H1 (cell line): ENCODE measurements at places on chromosomes 16 and 17. TPM values are rescaled to one million over a fixed set of nuclear protein-coding genes. Genes with fewer than 3 reads are reported as not detected.
A peak's percentile ranks its signal among the peaks of the same experiment; 100 is the strongest.

DNA sequence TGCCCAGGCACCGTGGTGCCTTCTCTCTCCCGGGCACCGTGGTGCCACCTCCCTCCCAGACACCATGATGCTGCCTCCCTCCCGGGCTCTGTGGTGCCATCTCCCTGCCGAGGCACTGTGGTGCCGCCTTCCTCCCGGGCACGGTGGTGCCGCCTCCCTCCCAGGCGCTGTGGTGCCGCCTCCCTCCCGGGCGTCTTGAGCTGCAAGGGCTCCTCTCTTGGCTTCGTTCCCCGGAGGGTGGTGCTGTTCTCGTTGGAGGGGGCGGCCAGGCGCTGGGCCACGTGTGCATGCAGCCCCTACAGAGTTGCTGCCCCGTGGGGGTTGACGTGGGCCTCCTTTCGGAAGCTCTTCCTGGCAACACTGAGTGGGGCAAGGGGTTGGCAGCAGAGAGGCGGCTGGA, 8.2 kb downstream of the CENPX start:
- DNase-seq = no peak

GRCh38 chr16:31714903-31715504, 158.6 kb upstream of the ZNF267 start:
- no peak for DNase-seq

- no peak for DNase-seq
These were observed 70.3 kb downstream of the IRX3 start for GRCh38 chr16:54216268-54216667.

- DNase-seq = no peak
These were observed 14.9 kb upstream of the KLHL11 start for GRCh38 chr17:41880130-41880529.

GRCh38 chr17:66892246-66892645, 57.3 kb downstream of the CACNG5 start:
- no peak for DNase-seq

GRCh38 chr16:11913425-11914079, 2.2 kb downstream of the GSPT1 start:
- no peak for DNase-seq

DNA sequence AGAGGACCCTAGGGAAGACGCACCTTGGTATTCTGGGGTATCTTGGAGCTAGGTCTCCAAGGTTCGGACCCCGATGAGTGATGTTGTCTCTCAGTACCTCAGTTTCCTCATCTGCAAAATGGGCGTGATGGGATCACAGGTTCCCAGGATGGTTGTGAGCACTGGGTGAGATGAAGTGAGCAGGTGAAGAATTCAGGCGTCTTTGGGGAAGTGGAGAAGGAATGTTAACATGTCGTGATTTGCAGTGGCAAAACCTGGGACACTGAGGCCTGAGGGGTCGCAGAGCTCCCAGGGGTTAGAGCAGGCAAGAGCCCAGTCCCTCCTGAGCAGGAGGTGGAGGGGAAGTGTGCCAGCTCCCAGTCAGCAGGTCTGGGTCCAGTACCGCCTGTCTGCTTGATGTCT, 215.1 kb upstream of the GSE1 start:
- DNase-seq = peak; percentile 42

DNA sequence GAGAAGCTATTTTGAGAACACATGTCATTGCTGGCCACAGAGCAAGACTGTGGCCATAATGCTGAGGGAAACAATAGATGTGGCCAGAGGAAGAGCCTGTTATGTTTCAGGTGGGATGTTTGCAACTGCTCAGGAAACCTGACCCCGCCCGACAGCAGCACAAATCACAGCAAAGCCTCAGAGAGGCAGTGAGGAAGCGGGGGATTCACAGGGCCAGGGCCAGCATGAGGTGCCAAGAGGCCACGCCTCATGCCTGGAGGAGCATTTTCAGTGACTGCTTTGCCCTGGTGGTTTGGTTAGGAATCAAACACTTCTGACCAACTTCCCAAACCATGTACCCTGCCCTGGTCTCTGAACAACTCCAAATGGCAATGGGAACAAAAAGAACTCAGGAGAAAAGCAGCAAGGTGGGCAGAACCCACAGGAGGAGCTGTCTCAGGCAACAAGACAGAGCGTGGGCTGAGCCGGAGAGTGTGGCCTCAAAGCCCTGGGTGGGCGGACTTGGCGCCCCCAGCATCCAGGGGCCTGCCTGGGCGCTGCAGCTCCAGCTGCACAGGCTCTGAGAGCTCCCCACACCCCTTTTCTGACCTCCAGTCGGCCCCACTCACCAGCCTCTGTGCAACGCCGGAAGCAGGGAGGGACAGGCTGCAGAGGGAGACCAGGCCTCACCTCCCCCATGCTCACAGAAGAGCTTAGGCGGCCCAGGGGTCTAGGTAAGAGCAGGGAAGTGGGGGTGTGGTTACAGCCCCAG, 20.6 kb downstream of the HIC1 start:
- DNase-seq = no peak

DNA sequence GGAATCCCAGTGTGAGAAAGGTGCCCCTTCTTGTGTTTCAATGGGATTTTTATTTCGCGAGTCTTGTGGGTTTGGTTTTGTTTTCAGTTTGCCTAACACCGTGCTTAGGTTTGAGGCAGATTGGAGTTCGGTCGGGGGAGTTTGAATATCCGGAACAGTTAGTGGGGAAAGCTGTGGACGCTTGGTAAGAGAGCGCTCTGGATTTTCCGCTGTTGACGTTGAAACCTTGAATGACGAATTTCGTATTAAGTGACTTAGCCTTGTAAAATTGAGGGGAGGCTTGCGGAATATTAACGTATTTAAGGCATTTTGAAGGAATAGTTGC, 567 bp downstream of the UBB start:
- no peak for DNase-seq

DNA sequence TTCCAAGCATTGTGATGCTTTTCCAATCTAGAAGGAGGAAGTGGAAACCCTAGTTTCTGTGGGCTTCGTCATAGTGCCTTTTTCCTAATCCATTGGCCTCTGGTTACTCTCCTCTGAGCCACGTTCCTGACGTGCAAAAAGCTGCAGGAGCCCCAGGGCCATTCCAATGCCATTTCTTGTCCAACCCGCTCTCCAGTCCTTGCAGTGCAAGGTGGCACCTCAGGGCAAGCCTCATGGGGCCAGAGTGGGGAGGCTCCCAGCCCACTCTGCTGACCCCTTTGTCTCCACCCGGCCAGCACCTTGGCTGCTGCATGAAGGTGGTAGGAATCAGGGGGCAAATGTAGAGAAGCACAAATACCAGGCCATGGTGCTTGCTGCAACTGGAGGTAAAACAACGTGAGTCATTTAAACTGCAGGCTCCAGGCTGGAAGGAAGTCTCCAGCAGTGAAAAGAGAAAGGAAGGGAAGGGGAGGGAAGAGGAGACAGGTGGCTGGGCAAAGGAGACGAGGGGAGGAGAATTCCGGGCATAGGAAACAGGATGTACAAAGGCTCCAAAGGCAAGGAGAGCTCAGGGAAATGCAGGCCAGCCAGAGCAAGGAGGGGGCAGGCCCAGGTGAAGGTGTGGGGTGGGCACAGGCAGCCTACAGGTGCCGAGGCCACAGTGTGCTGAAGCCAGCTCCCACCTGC, 168.2 kb upstream of the TNRC6C start:
- peak; percentile 61 for DNase-seq

DNA sequence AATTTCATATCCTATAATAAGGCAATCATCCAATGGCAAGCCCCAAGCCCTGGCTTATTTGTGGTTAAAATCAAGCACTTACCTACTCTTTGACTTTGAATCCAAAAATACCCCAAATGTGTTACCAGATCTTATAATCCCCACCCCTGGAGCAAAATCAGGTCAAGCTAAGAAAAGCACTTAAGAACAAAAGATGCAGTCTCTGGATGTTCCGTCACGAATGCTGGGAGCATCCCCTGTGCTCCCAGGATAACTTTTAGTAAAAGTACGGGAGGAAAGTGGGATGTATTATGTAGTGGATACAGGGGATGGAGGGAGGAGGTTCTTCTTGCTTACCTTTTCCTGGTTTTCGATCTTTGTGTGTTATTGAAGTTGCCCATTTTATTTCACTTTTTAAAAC, 29.5 kb downstream of the SHISA9 start:
- DNase-seq = no peak

- peak; percentile 99 for DNase-seq
These were observed at the start of gene TBL3 for GRCh38 chr16:1971796-1972489. TSS of gene TBL3 (plus strand) at chr16:1972053. CDS start at chr16:1972165, 112 bp downstream.

- DNase-seq = no peak
These were observed 5.4 kb upstream of the STAT5B start for GRCh38 chr17:42281571-42282096.

DNA sequence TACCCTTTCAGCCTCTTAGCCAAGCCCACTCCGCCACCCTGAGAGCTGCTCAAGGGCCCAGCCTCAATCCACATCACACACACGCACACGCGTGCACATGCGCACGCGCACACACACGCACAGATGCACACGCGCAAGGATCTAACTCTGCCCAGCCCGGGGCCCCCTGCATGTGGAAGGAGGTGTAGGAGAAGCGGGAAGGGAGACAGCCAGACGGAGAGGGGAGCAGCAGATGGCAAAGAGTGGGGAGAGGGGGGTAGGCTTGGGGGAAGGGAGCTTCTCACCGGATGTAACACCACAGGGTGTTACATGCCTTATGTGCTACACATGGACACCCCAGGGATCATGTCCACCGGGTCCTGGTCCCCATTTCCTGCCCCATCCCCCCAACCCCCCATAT, 15.3 kb downstream of the DLG4 start:
- DNase-seq = no peak

- DNase-seq = no peak
These were observed 81.6 kb downstream of the TMC6 start for GRCh38 chr17:78046923-78047322.

DNA sequence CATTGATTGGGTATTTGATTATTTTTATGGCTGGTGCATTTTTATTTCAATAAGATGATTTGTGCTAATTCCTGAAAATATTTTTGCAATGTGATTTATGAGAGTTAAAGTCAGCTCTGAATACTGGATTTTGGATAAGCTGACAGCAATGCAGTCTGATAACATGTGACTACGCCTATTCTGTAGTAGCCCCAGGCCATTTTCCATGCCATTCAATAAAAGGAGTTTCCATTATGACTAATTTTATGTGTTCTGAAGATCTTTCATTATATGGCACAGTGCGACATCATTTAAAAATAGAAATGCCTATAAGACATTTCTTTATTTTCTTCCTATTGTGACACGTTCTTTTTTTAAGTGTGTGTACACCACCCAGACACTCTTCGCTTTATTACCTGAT, 46.3 kb downstream of the KCNJ2 start:
- no peak for DNase-seq

- DNase-seq = no peak
These were observed 126.9 kb upstream of the WSCD1 start for GRCh38 chr17:5943232-5943631.

DNA sequence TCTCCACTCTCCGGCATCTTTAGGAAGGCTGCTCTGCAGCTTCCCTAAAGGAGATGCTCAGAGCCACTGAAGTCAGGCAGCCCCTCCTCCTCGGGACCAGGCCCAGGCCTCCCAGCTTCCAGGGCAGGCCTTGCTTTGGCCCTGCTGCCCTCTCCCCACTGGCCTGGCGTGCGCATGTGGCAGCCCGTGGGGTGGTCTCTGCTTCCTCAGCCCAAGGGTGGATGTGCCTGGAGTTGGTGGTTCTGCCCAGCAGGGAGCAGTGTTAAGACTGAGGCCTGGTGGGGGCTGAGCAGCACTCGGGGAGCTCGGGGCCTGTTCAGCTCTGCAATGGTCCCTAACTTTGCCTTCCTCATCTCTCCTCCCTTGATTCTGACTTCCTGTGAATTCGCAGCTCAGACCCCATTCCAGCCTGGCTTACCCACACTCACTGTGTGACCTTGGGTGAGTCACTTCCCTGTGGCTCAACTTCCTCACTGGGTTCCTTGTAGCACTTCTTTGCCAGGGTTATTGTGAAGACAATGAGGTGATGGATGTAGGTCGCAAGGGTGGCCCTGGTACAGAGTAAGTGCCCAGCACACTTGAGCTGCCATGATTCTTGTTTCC, 63.2 kb downstream of the NKD1 start:
- DNase-seq = no peak

DNA sequence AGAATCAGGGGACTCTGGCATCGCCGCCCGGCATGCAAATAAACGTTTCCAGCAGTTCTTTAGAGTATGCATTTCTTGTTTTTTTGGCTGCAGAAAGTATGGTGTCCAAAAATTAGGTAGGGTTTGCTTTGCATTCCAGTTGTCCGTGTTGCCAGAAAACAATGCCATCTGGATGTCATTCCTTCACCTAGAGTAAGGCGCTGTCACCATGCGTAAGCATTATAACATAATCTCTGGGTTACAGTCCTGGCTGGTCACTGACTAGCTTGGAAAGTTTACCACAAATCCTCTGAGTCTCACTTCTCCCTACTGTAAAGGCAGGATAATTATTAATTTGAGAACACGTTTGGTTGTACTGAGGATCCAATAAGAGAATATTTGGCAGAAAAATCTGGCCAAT, 457.7 kb downstream of the XYLT1 start:
- DNase-seq = no peak

DNA sequence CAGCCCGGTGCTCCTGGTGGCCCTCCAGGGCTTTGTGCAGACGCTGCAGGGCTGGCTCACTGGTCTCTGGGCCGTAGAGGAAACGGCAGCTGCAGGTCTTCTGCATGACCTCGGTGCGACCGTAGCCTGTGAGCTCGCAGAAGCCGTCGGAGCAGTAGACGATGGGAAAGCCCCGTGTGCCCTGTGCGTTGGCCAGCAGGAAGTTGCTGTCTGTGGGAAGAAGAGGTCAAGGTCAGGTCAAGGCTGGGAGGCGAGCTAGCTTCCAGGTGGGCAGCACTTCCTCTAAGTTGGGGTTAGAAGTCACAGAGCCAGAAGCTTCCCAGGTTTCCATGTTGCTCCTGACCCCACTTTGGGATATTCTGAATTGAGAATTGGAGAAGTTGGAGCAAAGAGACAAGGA, 2.1 kb downstream of the KCNH4 start:
- no peak for DNase-seq

- no peak for DNase-seq
These were observed 291.2 kb upstream of the MON1B start for GRCh38 chr16:76899767-76900166.

- no peak for DNase-seq
These were observed 274.2 kb downstream of the ABCC12 start for GRCh38 chr16:47881574-47881973.

- no peak for DNase-seq
These were observed 191.3 kb downstream of the ZNF18 start for GRCh38 chr17:11805952-11806351.

- DNase-seq = no peak
These were observed 12.2 kb downstream of the MNT start for GRCh38 chr17:2388683-2389055.

KRTAP3-2 gene
- total RNA-seq = not detected in 2 replicates

NACA2 gene
- total RNA-seq = not detected in 2 replicates

RNU2-1 gene
- total RNA-seq = 2,508 and 2,656 TPM in 2 replicates

SULT1A4 gene
- 0.82 and 4.1 TPM in 2 replicates for total RNA-seq

HOXB8 gene
- not detected in 2 replicates for total RNA-seq

DNAAF1 gene
- 0.09 and 0.27 TPM in 2 replicates for total RNA-seq

SLC16A11 gene
- 0.35 and 0.67 TPM in 2 replicates for total RNA-seq

KRT28 gene
- total RNA-seq = not detected in 2 replicates

TIMP2 gene
- 42.7 and 43.3 TPM in 2 replicates for total RNA-seq

KRTAP4-3 gene
- not detected in 2 replicates for total RNA-seq

PIRT gene
- total RNA-seq = not detected in 2 replicates

CFAP119 gene
- 5.2 and 6.0 TPM in 2 replicates for total RNA-seq

ARHGAP23 gene
- total RNA-seq = 107 and 108 TPM in 2 replicates

NPTX1 gene
- total RNA-seq = 12.0 and 14.8 TPM in 2 replicates
